Stimulated activated CD4-positive, alpha-beta T cell treated with anti-CD3 and anti-CD28 coated beads, Interleukin-4, amount 100 ng/mL, for 1 hour (primary cell): ENCODE measurements at places on chromosomes 1 and 21.

- no peak for DNase-seq
These were observed 16.4 kb downstream of the BSND start for GRCh38 chr1:55015123-55015522.

DNA sequence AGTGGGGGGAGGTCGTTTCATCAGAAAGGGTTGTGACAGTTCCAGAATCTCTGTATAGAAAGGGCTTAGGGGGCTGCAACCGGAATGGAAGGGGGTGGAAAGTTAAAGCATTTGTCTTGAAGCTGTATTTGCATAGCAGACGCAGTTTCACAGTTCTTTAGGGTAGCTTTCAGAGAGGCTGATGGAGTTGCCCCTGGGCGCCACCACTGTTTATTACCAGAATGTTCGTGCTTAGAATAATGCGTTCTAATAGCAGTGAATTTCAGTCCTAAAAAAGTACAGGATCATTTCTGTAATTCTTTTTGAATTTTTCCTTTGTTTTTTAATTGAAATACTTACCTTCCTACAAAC, 1.3 kb downstream of the EXO1 start:
- DNase-seq = no peak

GRCh38 chr21:44272284-44272858, 10.7 kb upstream of the DNMT3L start:
- no peak for DNase-seq

- no peak for DNase-seq
These were observed 6.4 kb upstream of the RPE65 start for GRCh38 chr1:68456202-68456601.

DNA sequence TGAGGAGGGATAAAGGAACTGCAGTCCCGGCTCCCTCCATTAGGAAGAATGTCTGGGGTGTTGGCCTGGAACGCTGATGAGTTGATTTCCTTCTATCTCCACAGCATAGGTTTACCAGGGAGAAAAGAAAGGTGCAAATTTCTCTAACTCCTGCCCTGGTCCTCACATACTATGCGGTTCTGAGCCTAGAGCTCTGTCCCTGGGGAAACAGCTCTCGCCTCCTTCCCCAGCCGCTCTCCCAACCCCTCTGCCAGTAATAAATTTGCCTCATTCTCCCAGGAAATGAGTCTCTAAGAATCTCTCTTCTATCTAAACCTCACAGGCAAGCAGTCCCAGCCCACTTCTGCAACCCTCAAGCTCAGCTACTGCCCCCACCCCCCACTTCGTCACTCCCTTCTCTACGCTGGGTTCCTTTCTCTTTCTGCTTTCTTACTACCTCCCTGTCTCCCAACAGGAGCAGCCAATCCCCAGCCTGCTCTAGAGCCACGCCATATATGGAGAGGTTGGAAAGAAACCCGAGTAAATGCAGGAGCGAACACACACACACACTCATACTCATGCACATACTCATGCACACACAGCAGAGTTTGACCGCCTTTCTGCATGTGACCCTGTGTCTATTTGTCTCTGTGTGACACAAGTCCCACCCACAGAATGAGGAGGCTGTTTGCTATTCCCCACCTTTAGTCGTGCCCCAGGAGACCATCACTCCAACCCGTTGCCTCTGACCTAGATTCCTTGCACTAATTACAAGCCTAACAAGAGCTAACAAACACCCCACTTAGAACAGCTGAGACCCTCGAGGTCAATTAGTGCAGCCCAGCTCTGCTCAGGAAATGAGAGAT, 13.4 kb downstream of the PLEKHO1 start:
- no peak for DNase-seq

DNA sequence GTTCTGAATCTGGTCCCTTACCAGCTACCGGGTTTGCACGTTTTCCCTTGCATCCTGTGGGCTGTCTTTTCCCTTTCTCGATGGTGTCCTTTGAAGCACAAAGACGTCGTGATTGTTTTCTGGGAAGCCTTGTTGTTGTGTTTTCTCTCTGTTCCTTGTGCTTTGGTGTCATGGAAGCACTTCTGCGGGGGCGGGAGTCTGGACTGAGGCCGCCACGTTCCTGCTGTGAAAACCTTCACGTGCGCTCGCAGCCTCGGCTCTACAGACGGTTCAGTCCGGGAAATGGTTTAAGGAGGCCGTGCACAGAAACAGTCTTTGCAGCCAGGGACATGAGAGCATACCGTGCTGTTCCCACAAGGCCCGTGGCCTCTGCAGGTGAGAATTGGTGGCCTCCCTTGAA, 68.5 kb downstream of the SKI start:
- no peak for DNase-seq

- DNase-seq = no peak
These were observed 9.1 kb downstream of the YBEY start for GRCh38 chr21:46295177-46295770.

GRCh38 chr1:65538664-65539063, 118.2 kb downstream of the LEPR start:
- DNase-seq = no peak

- no peak for DNase-seq
These were observed 62.8 kb downstream of the CNST start for GRCh38 chr1:246629030-246629429.

- no peak for DNase-seq
These were observed 49.6 kb downstream of the SLC9C2 start for GRCh38 chr1:173553312-173553711.

DNA sequence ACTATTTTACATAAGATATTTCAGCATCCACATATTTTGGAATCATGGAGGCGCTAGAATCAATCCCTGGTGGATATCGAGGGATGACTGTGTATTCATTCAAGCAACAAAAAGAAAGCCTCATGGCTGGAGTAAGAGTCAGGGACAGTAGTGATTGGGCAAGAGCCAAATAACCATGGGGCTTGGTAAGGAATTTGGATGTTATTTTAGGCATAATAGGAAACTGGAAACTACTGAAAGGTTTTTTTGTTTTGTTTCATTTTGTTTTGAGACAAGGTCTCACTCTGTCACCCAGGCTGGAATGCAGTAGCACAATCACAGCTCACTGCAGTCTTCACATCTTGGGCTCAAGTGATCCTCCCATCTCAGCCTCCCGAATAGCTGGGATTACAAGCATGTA, 33.8 kb upstream of the EYA3 start:
- DNase-seq = no peak

DNA sequence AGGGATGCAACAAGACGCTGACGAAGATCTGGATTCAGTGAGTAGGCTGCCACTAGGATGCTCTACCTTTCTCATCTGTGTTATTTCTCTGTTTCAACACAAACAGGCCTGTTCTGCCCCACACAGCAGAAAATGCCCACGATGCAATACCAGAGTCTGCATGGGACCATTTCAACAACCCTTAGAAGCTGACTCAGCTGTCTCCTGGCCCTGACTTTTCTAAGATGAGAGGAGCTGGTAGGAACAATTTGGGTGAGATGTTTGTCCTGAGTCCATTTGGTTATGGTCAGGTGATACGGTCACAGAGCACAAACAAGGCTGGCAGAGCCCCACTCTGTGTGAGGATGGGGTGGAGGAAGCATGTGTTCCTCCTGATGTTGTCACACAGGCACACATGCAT, 11.5 kb upstream of the SLC2A1 start:
- DNase-seq = no peak

- no peak for DNase-seq
These were observed 22.7 kb downstream of the RHBG start for GRCh38 chr1:156391701-156392100.

DNA sequence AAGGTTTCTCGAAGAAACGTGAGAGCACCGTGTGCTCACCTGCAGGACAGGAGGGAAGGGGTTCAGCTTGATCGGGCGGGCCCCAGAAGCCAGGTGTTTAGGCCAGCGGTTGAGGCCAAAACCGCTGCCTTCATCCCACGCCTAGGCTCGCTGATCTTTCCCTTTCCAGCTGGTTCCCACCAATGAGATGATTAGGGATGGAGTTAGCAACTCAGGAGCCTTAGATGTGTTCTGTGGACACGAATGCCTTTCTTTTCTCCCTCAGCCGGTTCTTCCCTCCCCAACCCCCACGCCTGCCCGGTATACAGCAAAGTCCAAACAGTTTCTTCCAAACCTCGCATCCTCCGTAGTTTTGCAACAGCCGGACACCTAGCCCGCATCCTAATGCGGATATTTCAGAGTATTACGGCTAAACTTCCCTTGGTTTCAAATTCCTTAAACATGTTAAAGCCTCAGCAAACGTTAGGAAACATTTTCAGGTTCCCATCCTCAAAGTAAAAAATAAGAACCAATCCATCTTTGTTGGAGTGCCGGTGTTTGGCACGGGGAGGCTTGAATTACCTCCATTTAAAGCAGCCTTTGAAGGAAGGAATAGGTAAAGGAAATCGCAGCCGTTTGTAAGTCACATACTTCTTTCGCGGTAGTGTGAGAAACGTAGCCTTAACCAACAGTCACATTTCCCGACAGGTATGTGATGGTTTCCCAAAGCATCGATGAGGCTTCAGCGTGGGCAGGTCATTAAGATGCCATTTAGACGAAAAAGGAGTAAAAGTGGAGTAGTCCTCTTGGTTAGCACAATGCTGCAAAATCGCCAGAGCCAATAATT, 1.1 kb downstream of the LRRC8C start:
- DNase-seq = peak; percentile 23

- no peak for DNase-seq
These were observed 167.9 kb downstream of the TNFSF18 start for GRCh38 chr1:172882791-172883386.

DNA sequence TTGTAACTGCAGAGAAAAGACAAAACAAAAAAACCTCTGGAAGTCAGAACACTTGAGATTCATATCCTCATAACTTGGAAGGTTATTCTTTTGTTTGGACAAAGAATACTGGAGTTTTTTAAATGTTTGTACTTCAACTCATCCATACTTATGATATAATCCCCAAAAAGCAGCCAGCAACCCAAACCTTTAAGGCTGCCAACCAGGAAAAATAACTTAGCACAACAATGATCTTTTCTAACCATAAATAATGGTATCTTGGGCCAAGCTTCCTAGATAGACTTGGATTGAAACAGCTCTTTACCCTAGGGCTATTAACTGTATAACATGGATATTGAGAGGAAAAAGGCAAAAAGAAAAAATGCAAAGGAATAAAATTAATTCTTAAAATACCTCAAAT, 335.1 kb downstream of the LTN1 start:
- no peak for DNase-seq

DNA sequence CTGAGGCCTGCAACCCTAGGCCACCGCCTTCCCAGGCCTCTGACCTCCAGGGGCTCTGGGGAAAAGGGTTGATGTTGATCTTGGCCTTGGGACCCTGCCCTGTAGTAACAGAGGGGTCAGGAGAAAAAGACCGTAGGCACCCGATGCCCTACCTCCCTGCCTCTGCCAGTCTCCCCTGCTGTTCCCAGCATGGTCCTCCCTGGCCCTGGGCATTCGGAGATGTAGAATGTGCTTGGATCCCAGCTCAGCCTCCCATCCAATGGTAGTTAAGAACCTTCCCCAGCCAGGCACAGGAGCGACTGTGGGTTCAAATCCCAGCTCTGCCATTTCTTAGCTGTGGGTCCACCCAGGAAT, 72.0 kb upstream of the TARDBP start:
- no peak for DNase-seq

DNA sequence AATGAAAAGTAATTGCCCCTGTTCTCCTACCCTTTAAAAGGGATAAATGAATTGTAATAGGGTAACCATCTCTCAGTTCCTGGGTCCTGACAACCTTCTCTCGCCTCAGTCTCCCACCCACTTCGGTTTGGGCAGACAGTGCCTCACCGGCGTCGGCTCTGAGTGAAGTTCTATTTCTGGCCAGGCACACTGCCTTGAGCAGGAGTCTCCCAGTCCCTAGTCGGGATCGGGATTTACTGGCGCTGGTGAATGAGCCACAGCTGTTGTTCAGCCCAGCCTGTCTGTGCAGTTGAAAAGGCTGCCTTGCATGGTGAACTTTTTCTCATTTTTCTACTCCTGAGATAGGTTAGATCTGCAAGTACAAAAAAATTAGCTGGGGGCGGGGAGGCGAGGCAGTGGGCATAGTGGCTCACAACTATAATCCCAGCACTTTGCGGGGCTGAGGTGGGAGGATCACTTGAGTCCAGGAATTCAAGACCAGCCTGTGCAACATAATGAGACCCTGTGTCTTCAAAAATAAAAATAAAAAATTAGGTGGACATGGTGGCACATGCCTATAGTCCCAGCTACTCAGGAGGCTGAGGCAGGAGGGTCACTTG, 7.4 kb downstream of the PLEKHM2 start:
- no peak for DNase-seq

GRCh38 chr1:234610061-234610665, at the start of gene IRF2BP2:
Gene IRF2BP2 (minus strand): TSS chr1:234610178. CDS start chr1:234609494, 684 bp downstream.
- peak; percentile 79 for DNase-seq

- no peak for DNase-seq
These were observed 25.6 kb downstream of the SGIP1 start for GRCh38 chr1:66559517-66559916.

DNA sequence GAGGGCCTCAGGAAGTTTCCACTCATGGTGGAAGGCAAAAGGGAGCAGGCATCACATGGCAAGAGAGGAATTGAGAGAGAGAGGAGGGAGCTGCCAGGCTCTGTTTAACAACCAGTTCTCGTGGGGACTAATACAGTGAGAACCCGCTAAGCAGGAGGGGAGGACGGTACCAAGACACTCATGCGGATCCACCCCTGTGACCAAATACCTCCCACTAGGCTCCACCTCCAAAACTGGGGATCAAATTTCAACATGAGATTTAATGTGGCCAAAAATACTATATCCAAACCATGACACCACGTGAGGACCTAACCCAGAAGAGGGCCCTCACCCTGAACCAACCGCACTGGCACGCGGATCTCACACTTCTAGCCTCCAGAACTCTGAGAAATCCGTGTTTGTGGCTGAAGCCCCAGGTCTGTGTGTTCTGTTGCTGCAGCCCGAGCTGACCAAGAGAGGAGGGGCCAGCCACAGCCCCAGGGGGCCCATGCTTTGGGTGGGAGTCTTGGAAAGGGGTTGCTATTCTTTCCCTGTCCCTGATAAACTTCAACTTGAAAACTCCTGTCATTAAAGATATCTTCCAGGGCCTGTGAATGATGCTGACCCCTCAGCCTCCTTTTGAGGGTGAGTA, 32.0 kb downstream of the TRIM67 start:
- DNase-seq = no peak

DNA sequence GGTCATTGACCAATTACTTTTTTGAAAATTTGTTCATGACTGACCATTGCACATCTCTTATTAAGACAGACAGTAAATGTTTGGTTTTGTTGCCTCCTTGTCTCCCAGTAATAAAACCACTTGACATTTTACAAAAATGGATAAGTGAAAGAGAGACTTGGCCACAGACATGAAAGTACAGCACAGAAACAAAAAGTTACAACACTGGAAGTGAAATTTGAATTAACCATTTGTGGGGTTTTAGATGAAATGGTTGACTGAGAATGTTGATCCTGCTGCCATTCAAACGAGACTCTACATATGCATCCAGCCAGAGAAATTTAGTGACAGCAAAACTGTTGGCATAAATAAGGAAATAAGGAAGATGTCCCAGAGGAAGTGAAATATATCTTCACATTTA, 79.3 kb upstream of the B3GALT2 start:
- DNase-seq = no peak
